Activated CD4-positive, alpha-beta T cell treated with anti-CD3 and anti-CD28 coated beads, Interleukin-2, amount 10 ng/mL, durations not matched to agents 7 days and 5 days (primary cell): ENCODE measurements at places on chromosomes 12 and 14.

GRCh38 chr14:89955022-89955744 lies 544 bp upstream of the TDP1 start:
- no peak for DNase-seq

DNA sequence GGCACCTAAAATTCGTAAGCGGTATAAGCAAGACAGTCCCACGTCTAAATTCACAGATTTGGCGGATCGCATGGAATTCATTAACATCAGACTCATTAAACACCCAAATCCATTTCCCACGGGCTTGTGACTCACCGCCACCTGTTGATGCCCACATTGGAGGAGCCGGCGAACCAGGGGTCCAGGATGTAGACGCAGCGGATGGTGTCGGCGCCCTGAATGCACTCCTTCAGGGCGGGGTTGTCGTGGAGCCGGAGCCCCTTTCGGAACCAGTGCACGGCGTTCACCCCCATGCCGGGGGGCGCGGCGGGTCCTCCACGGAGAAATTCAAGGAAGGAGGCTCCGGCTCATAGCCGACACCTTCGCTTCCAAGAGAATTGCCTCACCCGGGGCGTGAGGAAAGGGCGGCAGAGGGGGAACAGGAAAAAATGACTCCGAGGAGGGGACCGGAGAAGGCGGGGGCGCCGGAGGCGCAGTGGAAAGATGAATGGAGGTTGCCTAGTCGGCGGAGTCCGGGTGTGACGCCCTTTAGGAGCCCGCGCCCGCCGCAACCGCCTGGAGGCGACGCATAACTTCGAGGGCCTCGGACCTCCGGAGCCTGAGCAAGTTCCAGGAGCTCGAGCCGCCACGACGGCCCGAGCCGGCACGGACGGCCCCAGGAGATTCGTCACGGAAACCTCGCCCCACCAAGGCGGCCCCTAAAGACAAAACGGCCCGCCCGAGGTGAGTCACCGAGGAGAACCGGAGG lies 506 bp downstream of the CRY1 start:
- DNase-seq, result peak; percentile 70

- DNase-seq, result no peak
Observed at GRCh38 chr14:78509516-78509915, 339.3 kb downstream of the NRXN3 start.

- no peak for DNase-seq
Observed at GRCh38 chr14:67268426-67269150, 27.4 kb downstream of the PALS1 start.

DNA sequence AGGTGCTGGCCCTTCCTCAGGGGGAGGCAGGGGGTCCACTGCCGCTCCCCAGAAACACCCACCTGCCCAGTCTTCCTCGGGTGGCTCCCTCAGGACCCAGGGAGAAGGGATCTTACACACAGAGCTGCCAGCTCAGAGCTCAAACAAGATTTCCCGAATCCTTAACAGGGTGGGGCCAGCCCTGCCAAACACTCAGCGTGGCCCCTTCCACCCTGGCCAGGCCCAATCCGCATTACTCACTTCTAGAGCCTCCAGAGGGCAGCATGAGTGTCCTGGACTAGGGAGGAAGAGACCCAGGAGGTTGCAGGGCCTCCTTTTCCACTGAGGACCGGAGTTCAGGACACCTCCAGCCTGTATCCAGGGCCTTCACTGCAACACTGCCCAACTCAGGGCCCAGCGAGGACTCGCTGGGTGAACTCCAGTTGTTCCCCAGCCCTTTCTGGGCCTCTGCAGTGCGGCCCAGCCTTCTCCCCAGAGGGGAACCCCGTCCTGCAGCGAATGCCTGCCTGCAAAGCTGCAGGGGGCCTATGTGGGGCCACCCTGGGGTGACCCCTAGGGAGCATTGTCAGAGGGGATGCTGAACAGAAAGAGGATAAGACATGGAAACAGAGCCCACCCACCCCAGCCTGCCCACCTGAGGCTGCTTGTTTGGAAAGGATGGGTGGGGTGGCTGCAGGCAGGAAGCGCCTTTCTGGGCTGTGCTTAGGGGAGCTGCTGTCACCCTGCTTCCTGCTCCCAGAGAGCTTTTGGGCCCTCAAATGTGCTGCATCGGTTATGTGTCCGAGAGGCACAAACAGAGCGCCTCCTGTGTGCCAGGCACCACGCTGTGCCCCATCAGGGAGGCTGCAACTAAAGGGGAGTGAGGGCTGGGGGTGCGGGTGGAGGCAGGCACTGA lies 43.8 kb downstream of the CCNK start:
- DNase-seq, result peak; percentile 53

DNA sequence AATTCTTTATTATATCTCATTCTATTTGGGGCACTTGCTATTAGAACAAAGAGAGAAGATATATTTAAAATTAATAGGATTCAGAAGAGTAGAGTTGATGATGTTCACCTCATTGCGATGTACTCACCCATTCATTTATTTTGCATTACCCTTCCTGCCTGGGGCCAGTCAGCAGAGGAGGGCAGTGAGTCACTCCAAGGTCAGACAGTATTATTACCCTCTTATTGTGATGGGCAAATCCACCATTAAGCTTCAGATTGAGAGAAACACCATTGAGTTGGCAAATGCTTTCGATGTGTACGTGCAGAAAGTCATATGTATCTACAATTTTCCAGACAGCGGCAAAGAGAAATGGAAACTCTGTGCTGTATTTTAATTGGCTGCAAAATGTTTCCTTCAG lies 134.2 kb downstream of the BICD1 start:
- DNase-seq, result no peak

DNA sequence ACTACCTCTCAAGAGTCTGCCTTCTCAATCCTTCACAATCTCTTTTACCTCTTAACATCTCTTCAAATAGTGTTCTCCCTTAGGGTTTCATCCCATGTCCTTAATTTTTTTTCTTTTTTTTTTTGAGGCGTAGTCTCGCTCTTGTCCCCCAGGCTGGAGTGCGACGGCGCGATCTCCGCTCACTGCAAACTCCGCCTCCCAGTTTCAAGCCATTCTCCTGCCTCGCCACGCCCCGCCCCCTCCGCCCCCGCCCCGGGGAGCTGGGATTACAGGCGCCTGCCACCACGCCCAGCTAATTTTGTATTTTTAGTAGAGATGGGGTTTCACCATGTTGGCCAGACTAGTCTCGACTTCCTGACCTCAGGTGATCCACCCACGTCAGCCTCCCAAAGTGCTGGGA lies 7.0 kb upstream of the BCAT1 start:
- DNase-seq, result no peak

- DNase-seq, result no peak
Observed at GRCh38 chr14:43031598-43031997, 1424.9 kb downstream of the LRFN5 start.

GRCh38 chr12:46830731-46831334 lies 5.0 kb upstream of the SLC38A4 start:
- no peak for DNase-seq

DNA sequence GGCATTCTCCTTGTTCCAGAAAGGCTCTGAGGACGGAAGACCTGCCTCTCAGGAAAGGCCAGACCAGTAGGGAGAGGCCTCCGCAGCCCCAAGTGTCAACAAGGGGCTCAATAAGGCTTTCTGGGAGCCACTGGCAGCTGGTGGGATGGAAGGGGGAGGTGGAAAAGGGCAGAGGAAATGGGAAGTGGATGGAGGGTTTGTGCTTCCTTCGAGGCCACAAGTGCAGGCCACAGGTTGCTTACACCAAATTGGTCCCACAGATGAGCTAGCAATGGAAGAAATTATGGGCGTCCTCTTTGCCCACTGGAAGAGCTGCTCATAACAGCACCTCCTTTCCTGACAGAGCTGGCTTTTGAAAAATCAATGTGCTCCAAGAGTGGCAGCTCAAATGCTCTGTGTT lies 28.2 kb downstream of the P2RX4 start:
- no peak for DNase-seq

DNA sequence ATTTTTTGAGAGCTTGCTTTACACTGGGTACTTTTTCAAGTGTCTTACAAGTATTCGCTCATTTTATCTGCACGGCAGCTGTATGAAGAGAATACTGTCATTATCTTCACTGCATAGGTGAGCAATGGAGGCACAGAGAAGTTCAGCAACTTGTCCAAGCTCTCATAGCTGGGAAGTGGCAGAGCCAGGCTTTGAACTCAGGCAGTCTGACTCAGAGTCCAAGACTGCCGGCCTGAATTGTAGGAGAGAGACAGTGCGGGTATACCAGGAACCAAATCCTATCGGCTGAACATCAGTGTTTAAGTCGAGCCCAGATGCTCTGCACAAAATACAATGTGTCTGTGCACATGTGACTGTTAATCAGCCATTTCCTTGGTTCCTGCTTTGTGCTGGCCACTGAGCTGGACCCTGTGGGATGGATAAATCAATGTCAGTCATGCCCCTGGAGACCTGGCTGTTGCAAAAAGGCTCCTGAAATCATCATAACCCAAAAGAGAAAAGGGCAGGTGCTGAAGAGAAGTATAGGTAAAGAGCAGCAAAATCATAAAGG lies 474.6 kb downstream of the DPF3 start:
- DNase-seq, result no peak

DNA sequence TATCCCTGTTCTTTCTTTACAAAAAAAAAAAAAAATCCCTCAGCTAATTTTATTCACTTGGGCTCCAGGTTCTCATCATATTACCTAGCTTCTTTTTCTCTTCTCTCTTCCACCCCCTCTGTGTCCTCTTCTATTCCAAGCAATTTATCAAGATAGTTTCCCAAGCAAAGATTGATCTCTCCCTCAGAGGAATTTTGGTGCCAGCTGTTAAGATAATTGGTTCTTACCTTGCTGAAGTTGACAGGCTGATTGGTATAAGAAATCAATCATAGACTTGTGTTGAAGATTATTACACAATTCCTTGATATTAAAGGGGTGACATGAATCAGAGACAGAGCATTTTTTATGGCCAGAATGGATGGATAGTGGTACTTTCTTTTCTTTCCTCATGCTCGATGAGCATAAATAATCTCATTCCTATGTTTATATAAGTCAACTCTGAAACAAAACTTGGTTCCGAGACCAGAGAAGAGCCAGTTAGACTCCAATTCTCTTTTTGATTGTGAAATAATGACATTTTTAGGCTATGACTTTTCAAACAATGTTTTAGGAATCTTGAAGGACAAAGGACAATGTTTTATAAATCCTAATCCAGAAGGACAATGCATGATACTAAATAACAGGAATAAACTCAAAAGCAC lies 264.1 kb upstream of the PRKD1 start:
- DNase-seq, result no peak

- no peak for DNase-seq
Observed at GRCh38 chr14:77640756-77641533, 24.5 kb upstream of the SPTLC2 start.

- no peak for DNase-seq
Observed at GRCh38 chr12:107622001-107622400, 63.6 kb upstream of the PWP1 start.

- no peak for DNase-seq
Observed at GRCh38 chr14:96893966-96894622, 96.9 kb downstream of the VRK1 start.

DNA sequence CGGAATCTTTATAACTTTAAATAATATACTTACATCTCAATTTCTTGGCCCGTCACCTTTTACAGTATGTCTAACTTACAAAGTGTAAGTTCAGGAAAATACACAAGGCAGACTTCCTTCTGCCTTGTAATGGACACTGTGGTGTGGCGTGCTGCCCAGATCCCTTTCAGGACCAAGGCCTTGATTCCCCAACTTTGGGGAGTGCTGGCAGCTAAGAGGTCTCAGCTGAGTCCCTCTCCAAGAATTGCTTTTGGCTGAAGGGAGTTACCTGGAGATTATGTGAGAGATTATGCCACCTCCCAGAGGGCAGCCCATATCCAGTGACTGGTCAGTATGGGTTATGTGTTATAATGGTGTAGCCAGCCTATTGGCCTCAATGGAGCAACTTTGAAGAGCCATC lies 21.2 kb upstream of the BATF start:
- no peak for DNase-seq

GRCh38 chr14:32166029-32166428 lies 35.8 kb upstream of the RNU6-7 start:
- DNase-seq, result no peak
